ENCODE measurements at places on chromosomes 1 and 21.

GRCh38 chr1:70348399-70349165, 5.9 kb downstream of the ANKRD13C start:
- DNase-seq, result no peak

DNA sequence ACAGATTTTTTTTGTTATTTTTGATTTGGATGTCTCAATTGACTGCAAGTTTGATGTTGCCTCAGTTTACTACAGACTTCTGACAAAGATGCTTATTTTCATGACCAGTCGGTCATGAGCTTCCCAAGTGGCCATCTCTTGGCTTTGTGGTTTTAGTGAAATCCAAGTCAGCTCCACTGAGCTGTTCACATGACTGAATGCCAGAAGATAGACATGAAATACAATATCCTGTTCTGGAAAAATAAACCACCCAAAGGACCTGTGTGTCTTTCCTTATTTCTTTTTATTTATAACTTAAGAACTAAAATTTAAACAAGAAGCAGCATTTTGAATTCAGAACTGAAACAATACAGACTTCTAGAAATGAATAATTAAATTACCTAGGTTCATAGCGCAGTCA, 89.3 kb downstream of the HMCN1 start:
- DNase-seq, result no peak

DNA sequence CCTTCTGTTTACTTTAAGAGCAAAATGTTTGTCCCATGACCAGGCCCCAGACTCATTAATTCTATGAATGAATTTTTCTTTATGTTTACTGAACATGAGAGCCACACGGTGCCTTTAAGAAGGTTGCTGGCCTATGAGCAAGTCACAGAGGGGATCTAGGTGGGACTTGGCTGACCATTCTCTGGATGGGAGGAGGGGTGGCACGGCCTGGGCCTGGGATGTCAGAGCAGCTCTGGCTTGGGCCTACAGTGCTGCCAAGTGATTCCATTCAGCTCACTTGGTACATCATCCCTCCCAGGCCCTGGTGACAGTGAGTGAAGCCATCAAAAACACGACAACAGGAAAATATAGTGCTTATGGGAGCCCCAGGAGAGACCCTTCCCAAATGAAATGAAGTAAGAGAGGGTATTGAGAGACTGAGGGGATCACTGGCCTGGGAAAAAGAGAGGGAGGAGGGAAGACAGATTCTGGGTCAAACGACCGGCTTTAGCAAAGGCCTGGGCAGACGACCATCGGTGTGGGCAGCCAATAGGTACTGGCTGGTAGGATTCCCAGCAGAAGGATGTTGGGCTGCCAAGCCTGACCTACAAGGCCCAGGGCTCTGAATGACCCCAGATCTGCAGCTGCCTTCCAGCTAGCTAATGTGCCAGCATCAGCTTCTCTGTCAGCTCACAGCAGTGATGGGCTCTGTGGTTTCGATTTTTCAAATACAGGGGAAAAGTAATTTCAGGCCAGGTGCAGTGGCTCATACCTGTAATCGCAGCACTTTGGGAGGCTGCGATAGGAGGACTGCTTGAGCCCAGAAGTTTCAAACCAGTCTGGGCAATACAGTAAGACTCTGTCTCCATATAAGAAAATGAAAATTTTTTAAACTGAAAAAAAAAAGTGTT, 3.3 kb downstream of the TMEM53 start:
- DNase-seq, result no peak

GRCh38 chr1:52041551-52042185, 8.1 kb upstream of the KTI12 start:
- DNase-seq, result no peak

GRCh38 chr1:13628711-13629110, 45.1 kb downstream of the PDPN start:
- no peak for DNase-seq

GRCh38 chr1:21517161-21517589, 8.0 kb downstream of the ALPL start:
- DNase-seq, result no peak

- no peak for DNase-seq
These were observed 383.5 kb downstream of the OMA1 start for GRCh38 chr1:58162952-58163550.

DNA sequence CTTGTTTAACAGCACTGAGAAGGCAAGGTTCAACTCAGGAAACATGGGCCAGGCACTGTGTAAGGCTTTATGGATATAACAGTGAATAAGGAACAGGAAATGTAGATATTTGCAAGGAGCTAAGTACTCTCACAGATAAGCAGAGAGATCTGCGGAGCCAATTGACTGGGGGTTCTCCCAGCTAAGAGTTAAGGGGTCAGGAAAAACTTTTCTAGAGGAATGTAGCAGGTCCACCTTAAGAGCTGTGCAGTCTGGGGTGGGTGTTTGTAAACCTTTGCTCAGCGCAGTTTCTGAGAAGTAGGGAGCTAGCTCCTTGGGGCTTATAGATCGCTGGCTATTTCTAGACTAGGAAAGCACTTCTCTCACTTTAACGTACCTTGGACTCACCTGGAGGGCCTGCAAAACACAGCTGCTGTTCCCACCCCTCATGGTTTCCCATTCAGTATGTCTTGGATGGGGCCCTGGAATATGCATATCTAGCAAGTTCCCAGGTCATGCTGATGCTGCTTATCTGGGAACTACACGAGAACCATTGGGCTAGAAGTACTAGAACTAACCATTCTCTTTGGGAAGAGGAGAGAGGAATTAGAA, 51.7 kb downstream of the TLCD4 start:
- DNase-seq, result no peak

DNA sequence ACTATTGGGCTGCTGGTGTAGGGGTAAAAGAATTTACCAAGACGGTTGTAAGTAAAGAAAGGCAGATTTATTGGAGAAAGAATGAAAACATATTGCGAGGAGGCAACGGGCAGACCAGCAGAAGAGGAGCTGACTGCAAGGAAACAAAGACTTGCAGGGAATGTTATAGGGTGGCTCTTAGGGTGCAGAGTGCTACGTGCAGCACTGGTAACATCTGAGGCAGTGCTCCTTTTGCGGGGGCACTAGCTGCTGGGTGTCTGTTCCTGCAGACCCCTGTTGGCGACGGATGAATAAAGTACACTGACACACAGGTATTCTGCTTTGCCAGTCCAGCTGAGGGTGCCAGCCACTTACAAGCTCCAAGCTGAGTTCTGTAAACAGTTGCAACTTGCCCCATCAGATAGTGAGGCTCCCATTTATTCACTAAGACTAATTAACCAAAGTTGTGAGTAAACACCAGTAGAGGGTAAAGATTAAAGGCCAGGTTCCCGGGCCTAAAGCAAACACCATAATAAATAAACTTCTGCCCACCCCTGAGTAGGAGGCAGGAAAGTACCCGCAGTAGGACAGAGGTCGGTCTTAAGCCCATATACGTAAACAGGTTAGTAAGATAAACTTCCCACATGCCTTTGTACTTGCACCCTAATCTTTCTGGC, 140.2 kb upstream of the KCNK1 start:
- no peak for DNase-seq

- DNase-seq, result no peak
These were observed 40.9 kb upstream of the ZBTB18 start for GRCh38 chr1:244010191-244010590.

- no peak for DNase-seq
These were observed 24.4 kb downstream of the CELF3 start for GRCh38 chr1:151692226-151692625.

DNA sequence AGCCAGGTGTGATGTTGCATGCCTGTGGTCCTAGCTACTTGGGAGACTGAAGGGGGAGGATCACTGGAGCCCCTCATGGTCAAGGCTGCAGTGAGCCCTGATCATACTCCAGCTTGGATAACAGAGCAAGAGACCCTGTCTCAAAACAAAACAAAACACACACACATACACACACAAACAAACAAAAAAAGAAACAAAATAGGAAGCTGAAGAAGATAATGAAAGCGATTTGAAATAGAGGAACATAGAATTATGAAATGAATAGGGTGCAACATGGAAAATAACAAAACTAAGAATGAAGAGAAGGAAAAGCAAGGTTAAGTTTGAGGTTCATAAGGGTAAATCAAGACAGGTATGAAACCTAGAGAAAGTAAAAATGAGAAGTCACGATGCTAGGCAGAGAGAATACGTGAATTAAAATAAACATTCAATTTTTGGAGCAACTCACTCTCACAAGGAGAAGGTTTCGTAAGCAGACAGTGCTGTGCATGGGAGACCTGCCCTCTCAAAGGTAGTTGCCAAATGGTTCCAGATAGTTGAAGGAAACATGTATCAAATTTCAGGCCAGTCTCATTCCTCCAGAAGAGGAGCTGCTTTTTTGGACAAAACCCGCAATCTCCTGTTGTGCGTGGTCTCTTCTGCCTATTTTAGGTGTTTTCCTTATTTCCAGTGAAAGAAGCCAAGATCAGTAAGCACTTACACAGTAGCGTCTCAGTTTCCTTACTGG, 3.3 kb downstream of the CD46 start:
- no peak for DNase-seq

DNA sequence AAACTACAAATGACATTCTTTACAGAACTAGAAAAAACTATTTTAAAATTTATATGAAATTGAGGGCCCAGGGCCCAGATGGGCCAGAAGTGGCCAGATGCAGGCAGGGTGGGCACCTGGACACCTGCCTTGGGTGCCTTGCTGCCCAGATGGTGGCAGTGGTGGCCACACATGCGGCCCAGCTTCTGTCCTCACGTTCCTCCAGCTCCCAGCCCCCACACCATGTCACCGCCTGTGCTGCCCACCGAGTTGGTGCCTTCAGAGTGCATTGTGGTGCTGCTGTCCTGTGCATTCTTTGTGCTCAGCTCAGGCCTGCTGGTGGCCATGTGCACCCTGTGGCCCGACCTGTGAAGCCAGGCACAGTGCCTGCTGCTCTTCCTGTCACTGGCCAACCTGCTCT, 216.8 kb upstream of the CXADR start:
- DNase-seq, result no peak

DNA sequence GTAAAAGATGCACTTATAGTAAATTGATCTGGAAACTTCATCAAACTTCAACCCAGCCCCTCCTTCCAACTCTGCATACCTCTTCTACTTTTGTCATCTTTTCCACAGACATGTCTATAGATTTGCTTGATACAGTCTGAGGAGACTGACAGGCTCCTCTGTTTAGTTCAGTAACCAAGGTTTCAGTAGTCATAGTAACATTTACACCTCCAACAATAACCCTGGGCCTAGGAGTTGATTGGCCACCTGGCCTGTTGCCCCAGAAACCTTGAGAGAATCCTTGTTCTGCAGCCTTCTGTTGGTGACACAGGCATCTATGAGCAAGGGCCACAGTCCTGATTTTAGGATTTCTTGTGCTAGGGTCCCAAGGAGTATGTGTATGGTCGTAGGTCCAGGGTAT, at the start of gene CFAP141:
Gene CFAP141, minus strand, starts transcription at position 138 of the 400 bp plus-strand sequence. Its CDS starts 26 bp downstream, at position 112.
- peak; percentile 3 for DNase-seq

GRCh38 chr1:31390071-31390470, 17.2 kb upstream of the FABP3 start:
- no peak for DNase-seq

DNA sequence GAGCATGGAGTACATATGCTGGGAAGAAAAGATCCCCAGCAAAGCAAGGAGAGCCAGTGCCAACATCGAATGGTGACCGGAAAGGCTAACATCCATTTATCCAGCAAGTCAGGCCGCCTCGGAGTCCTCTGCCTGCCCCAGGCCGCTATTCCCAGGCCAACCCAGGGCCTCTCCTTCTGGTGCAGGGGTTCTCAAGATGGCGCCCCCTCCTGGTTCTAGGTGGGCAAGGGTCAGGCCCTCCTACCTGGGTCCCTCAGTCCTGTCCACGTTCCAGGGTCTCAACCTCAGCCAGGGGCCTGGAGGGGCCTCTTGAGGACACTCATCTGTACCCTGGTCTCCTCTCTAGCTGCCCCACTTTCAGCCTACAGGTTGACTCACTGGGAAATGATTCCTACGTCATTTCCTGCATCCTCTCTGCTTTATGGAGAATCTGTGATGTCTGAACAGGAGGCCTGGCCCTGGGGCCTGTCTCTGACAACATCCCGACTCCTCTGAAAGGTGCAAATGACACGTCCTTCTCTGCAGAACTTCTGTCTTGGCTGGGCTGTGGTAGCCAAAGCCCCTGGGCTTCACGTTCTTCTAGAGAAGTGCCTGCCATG, 145.3 kb downstream of the PSMG1 start:
- DNase-seq, result no peak

DNA sequence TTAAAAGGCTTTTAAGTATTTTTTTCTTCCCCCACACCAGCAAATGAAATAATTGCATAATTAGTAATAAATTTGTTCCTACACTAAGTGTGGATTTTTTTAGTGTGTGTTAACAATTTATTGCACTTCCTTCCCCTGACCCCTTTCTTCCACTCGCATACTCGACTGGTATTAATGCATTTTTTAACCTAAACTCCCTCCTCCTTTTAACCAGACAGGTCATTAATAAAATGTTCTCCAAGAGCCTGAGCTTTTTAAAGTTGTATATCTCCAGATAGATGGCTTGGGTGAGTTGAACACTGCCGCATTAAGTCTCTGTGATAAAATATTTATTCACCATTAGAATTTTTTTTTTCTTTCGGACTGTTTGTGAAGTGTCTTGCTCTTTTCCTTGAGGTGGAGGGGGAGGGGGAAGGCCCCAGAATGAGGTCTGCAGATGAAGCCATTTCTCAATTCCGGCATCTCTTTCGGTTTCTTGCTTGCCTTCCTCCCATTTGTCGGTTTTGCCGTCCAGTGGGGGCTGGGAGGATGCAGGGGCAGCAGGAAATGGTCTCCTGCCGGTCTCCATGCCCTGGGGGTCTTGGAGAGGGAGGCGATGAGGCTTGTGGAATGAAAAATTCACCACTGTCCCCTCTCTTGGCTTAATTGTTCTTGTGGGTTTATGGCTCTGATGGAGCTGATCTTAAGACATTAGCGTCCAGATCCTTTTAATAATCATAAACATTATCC, 64.1 kb upstream of the ACTL8 start:
- no peak for DNase-seq

DNA sequence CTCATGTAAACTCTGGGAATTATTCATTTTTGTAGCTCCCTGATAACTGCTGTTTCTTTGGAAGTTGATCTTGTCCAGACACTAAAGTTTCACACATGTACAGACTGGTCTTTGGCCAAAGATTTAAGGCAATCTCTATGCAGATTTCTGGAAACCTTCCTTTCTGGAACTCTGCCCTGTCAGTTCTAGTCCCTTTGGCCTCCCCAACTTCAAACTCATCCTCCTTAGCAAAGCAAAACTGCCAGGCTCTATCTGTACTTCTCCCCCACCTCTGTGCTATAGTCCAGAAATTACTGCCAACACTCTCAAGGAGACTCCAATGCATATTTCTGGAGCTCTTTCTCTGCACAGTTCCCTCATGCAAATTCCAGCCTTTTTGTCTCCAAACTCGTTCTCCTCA, 36.5 kb downstream of the C1orf198 start:
- DNase-seq, result no peak

Data from stimulated activated naive CD4-positive, alpha-beta T cell (primary cell).